ENCODE measurements at places on chromosomes 16 and 17. TPM values are rescaled to one million over a fixed set of nuclear protein-coding genes. Genes with fewer than 3 reads are reported as not detected.

Gene GAST
- total RNA-seq = not detected

Gene SLC16A6
- 7.5 TPM for total RNA-seq

Gene TBC1D3B
- 11.1 TPM for total RNA-seq

Gene HOXB7
- 2.4 TPM for total RNA-seq

Gene KRTAP3-1
- not detected for total RNA-seq

Gene C16orf92
- not detected for total RNA-seq

Gene CA5A
- total RNA-seq = 0.06 TPM

GRCh38 chr17:44200478-44201155, 933 bp upstream of the ATXN7L3 start:
- DNase-seq = no peak
- peaks cover 37% of the 10 kb centered on the region for H3K4me1 ChIP-seq
- peak overlapping the region; percentile 83 for H3K4me3 ChIP-seq
- H3K27ac ChIP-seq = peak overlapping the region; percentile 96
- H3K27me3 ChIP-seq = no peaks in the 10 kb centered on the region

DNA sequence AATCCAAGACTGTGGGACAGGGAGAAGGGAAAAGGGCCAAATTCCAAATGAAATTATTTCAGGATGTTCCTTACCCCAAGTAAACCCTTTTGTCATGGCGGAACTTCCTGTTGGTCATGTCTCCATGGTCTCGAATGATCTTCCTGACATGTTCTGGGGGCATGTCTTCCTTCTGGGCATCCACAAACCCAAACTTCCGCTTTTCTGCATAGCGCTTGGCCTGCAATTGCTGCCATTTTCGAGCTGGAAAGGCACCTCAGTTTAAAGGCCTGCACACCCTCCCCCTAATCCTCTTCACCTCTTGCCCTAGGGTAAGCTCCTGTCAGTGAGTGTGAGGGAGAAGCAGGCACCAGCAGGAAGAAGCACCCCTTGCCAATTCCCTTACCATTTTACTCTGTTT, 1.2 kb downstream of the PRPF8 start:
- peak overlapping the region; percentile 76 for H3K4me3 ChIP-seq
- H3K36me3 ChIP-seq = peaks cover 51% of the 10 kb centered on the region
- H3K4me1 ChIP-seq = peaks cover 27% of the 10 kb centered on the region
- DNase-seq = no peak
- peak overlapping the region; percentile 93 for H3K27ac ChIP-seq

DNA sequence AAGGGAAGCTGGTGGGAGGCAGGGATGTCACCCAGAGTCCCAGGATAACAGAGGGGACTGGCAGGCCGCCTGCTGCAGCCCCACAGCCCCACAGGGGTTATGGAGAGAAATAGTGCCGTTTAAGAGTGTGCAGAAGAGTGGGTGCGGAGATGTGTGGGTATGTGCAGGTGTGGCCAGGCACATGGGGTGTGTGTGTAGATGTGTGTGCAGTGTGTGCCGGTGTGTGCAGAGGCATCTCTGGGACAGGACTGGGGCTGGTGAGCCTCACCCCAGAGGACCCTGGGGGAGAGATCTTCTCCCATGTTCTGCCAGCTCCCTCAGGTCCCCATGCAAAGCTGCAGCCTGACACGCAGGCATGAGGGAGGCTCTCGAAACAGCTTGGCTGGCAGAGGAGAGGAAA, 157.4 kb downstream of the RBFOX3 start:
- H3K4me3 ChIP-seq = no peak overlapping the region
- no peaks in the 10 kb centered on the region for H3K4me1 ChIP-seq
- no peak overlapping the region for H3K27ac ChIP-seq
- peaks cover 3% of the 10 kb centered on the region for H3K27me3 ChIP-seq
- H3K36me3 ChIP-seq = no peaks in the 10 kb centered on the region

Data from lower lobe of right lung (tissue), 2 donors.